ENCODE measurements at places on chromosomes 2 and 18.

- no peak for DNase-seq
Observed at GRCh38 chr18:25399554-25399953, 47.6 kb upstream of the ZNF521 start.

GRCh38 chr2:289362-290089 lies 1.6 kb upstream of the ALKAL2 start:
- no peak for DNase-seq

GRCh38 chr2:55601849-55602248 lies 15.6 kb downstream of the PPP4R3B start:
- DNase-seq, result no peak

DNA sequence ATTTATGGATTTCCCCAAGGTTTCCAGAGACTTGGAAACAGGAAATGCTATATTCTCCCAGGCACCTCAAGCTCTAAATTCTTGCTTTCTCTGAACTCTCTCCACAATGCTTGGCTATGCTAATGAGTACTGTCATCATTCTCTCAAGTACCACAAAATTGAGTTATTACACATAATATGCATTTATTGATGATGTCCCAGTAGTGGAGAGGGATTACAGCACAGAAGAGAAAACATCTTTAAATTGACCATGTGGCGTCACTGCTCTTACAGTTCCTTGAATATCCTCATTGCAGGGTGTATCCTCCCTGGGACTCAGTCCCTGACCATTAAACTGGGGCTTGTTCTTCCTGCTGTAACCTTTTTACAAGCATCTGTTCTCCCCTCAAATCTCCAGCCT lies 681.1 kb upstream of the FANCL start:
- DNase-seq, result no peak

GRCh38 chr2:234629596-234629995 lies 132.7 kb upstream of the ARL4C start:
- DNase-seq, result no peak

GRCh38 chr18:10400534-10401307 lies 53.7 kb upstream of the APCDD1 start:
- no peak for DNase-seq

- no peak for DNase-seq
Observed at GRCh38 chr18:60662491-60662890, 289.9 kb upstream of the MC4R start.

DNA sequence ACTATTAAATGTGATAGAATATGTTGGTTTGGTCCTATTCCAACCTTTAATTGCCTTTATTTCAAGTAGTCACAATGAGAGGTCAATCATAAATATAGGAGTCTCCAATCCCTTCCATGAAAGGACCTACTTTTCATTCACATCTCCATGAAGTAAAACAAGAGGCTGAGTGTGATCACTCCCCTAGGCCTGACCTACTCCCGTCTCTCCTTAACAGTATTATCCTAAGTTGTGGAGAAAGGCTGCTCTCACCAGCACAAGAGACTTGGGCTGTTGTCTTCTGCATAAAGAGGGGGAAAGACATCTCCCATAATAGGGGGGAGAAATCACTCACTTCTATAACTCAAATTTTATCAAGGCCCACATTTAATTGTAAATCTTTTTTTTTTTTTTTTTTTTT lies 105.4 kb downstream of the SOS1 start:
- DNase-seq, result no peak

DNA sequence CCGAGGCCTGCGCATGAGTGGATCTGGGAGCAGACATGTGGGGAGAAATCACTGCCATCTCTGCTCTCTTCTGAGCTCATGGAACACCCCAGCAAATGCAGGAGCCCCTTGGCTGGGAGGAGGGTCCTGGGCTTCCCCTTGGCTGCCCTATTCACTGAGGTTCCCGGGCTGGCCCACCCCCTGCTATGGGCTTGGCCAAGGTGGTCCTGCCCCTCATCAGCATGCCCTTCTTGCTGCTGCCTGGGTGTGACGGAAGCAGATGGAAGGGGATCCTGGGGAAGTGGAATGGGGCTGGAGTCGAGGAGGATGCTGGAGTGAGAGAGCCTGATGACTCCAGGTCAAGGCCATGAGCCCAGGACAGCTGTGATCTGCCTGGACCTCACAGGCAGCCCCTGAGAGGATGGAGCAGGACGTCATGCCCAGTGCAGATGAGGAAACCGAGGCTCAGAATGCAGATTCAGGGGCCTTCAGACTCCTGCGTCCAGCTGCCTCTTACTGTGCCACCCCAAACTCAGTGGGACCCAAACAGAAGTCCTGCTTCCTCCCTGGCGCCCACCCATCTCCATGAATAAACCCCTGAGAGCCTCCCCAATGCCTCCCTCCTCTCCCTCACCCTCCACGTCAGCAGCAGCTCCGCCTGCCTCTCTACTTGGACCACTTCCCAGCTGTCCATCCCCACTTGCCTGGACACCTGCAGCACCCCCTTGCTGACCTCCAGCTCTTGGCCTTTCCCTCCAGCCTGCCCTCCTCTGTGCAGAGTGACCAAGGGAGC lies 4.0 kb downstream of the SNED1 start:
- DNase-seq, result no peak

DNA sequence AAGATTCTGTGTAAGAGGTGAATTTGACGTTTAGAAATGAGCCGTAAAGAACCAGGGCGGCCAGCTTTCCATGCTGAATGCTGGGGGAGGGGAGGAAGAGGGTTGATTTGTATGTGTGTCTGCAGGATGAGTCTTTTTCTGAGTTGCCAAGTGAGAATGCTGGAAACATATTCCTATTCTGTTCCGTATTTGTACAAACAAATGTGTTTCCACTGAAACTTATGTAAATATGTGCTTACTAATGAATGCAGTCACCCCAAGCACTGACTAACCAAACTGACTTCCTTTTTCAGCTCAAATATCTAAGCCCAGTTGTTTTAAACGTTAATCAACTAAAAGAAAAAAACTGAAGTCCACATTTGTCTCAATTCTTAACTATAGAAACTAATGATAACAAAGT lies 74.9 kb upstream of the APCDD1 start:
- no peak for DNase-seq

GRCh38 chr2:38123911-38124310 lies 48.0 kb upstream of the CYP1B1 start:
- DNase-seq, result no peak

GRCh38 chr2:155115846-155116245 lies 417.4 kb downstream of the KCNJ3 start:
- no peak for DNase-seq

DNA sequence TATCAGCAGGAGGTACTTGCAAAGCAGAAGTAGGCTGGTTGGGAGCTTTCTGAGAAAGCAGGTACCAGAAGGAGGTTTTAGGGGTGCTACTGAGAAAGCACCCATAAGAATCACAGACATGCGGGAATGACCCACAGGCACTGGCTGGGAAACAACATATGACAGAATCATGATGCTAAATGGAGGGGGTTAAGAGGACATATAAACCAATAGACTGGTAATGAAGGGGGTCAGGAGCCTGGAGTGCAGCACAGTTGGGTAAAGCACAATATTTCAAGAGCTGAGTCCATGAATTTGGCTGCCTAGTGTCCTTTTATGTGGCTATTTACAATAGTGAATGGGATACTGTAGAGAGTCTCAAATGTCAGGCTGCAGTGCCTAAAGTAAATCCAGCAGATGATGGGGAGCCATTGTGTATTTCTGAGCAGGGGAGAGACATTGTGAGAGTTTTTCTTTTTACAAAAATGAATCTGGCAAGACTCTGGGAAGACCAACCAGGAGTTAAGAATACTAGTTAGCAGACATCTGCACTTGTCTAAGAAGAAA lies 27.6 kb upstream of the GMCL1 start:
- no peak for DNase-seq

DNA sequence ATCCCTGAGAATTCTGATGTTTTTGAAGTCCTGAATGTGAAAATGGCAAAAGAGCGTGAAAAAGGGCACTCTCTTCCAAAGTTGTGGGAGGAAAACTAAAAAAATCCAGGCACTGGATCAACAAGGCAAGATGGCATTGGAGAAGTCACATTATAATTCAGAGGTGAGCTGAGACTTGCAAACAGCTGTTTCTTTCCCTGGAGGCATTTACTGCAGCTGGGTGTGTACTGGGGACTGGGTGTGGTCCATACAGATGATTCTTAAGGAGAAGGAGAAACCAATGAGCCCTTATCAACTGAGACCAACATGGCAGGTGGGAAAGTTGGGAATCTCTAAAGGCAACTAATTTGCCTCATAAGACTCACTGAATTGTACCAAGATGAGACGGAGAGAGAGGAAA lies 313.9 kb downstream of the TRIB2 start:
- no peak for DNase-seq

DNA sequence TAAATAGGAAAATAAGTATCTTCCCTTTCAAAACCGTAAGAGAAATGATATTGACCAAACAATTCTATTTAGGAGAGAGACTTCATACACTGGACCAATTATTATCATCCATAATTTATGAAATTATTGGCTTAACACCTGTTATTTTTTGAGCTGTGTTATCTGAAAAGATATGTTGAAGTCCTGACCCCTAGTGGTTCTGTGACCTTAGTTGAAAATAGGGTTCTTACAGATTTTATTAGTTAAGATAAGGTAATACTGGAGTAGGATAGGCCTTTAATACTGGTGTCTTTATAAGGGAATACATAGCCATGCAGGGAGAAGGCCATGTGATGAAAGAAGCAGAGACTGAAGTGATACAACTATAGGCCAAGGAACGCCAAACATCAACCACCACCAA lies 659.6 kb downstream of the DCC start:
- no peak for DNase-seq

- no peak for DNase-seq
Observed at GRCh38 chr2:71474116-71474743, 20.9 kb downstream of the DYSF start.

GRCh38 chr2:85804583-85804982 lies 50.8 kb downstream of the ATOH8 start:
- peak; percentile 77 for DNase-seq

DNA sequence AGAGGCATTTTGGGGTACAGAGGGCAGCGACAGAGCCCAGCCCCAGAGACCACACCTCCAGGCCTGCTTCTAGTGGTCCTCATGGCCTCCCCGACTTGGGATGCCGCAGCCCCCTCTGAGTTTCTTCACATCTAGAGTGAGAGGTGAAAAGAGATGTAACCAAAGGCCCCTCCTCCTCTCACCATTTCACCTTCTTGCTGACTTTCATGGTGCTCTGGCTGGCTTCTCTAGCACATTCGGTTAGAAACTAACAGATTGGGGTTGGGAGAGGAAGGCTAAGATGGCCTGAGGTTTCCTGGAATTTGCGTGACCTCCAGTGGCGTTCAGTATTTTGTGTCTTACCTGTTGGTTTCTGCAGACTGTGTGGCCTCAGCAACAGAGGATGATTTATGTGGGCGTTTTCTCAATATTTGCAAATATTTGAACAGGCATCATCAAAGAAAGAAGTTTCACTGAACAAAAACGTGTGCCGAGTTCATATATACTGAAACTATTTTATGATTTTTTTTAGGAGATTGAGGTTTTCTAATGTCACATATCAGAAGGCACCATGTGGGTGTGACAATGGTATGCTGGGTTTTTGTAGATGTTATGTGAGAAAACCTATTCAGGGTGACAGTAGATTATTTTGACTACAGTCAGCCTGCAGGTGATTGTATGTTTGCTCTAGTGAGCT lies 69.9 kb upstream of the BCL2L11 start:
- DNase-seq, result no peak

DNA sequence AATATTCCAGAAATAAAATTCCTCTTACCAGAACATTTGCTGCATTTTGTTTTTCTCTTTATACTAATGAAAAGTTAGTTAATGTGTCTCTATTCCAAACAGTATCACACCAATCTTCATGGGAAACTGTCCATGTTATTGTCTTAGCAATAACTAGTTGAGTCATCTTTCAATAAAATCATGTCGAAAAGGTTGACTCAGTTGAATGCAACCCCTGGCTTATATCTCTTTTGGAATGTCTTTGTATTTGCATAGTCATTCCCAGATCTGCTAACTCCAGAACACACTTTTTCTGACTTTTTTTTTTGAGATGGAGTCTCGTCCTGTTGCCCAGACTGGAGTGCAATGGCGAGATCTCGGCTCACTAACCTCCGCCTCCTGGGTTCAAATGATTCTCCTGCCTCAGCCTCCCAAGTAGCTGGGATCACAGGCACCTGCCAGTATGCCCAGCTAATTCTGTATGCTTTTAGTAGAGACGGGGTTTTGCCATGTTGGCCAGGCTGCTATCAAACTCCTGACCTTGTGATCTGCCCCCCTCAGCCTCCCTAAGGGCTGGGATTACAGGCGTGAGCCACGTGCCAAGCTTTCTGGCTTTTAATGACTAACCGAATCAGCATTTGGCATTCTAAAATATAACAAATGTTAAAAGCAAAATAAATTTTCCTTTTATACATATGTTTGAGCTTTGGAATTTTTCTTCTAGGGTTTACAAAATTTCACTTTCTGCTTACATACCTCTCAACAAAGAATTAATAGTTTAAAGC lies 133.2 kb upstream of the GULP1 start:
- DNase-seq, result no peak

- DNase-seq, result no peak
Observed at GRCh38 chr18:58502628-58503027, 126.3 kb downstream of the ALPK2 start.

DNA sequence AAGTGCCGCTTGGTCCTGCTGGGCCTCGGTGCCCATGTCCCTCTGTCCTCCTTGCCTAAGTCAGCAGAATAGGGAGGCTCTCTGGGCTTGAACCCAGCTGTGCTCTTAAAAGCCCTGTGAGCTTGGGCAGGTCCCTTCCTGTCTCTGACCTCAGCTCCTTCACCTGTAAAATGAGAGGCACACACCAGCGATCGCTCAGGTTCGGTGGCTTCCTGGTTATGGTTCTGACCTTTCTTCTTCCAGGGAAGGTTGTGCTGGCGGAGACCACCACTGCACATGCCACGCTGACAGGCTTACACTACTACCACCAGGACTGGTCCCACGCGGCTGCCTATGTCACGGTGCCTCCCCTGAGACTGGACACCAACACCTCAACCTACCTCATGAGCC lies 36.1 kb upstream of the MAPRE3 start:
- no peak for DNase-seq

GRCh38 chr2:223219872-223220657 lies 168.1 kb downstream of the KCNE4 start:
- no peak for DNase-seq

- no peak for DNase-seq
Observed at GRCh38 chr2:128465246-128466170, 146.8 kb upstream of the HS6ST1 start.

DNA sequence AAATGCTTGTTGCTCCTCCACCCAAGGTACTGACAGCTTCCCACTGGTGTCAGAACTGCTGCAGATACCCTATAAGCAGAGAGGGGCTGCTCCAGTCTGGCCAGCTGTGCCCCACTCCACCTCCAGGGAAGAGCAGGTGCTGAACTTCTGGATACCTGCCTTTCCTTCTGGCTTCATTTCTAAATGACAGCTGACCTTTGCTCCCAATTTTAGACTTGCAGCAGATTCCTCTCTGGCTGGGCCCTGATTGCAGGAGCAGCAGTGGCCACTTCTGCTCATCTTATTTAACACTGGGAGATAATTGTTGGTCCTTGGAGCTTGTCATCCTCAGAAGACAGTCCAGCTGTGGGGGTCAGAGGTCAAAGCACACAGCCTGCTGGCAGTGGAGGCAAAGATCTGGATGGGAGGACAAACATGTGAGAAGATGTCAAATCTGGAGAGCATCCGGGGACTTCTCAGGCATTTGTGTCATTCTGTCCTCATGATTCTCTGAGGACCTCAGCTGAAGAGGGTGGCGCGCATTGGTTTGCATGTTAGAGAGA lies 38.9 kb downstream of the SETBP1 start:
- DNase-seq, result no peak
